Effector memory CD8-positive, alpha-beta T cell (primary cell): ENCODE measurements at places on chromosomes 6 and 20.

GRCh38 chr6:123580331-123580730 lies 56.4 kb downstream of the TRDN start:
- DNase-seq, result no peak

GRCh38 chr6:117908246-117909068 lies 1.4 kb downstream of the SLC35F1 start:
- DNase-seq, result no peak

DNA sequence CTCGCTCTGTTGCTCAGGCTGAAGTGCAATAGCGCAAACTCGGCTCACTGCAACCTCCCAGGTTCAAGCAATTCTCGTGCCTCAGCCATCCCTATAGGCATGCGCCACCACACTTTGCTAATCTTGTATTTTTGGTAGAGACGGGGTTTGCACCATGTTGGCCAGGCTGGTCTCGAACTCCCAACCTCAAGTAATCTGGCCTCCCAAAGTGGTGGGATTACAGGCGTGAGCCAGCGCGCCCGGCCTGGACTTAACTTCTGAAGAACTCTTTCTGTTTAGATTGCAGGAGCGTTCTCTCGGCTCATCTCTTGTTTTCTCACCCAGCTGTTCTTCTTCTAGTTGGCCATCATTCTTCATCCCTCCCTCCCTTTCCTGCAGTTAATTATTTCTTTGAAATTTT lies 30.3 kb downstream of the GTF2H5 start:
- no peak for DNase-seq

DNA sequence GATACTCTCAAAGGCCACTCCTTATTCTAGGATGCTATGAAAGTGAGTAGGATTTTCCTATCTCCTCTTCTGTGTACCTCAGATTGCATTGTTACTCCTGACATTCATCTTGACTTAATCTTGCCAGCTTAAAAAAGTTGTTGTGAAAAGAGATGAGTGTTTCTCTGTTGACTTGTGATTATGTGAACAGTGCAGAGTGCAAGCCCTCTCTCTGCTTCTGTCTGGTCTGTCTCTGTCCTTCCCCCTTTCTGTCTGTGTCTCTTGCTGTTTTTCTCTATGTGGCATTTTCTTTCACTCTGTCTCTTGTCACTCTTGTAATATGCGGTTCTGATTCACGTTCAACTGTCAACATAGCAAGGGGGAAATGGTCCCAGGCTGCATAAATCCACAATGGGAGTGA lies 306.6 kb downstream of the FARS2 start:
- no peak for DNase-seq

DNA sequence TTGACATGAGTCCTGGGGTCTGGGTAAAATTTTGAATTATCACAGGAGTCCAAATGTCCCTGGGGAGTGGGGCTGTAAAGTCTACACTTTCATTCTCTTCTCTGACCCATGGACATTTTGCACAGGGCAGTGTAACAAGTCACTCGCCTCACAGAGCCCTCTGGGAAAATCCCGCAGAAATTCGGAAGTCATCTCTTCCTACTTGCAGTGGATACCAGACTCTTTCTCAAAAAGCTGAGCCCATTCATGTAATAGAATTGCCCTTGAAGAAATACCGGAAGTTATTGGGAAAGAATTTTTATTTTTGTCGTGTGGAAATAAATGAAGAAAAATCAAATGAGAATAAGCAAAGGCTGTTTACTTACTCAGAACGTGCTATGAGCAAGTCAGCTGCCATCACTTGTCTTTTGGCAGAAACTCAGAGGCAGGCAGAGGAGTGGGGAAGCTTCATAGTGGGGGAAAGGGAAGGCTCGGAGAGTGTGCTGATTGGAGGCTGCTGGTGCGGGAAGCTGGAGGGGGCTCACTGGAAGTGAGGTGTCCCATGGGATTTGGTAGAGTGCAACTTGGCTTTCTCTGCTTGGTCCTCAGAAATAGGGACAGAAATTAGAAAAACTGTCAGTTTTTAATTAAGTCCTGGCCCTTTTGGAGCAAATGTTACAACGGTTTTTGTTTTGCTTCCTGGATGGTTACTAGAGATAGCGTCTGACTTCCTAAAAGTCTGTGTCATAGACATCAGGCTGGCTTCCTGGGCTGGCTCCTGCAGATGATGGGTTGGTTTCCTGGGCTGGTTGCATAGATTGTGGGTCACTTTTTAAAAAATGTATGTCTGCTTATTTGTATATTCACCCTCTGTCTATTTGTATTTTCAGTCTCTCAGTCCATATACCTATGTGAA lies 79.8 kb upstream of the EEF1E1 start:
- no peak for DNase-seq

- no peak for DNase-seq
These were observed 35.1 kb downstream of the NFATC2 start for GRCh38 chr20:51507216-51508036.

DNA sequence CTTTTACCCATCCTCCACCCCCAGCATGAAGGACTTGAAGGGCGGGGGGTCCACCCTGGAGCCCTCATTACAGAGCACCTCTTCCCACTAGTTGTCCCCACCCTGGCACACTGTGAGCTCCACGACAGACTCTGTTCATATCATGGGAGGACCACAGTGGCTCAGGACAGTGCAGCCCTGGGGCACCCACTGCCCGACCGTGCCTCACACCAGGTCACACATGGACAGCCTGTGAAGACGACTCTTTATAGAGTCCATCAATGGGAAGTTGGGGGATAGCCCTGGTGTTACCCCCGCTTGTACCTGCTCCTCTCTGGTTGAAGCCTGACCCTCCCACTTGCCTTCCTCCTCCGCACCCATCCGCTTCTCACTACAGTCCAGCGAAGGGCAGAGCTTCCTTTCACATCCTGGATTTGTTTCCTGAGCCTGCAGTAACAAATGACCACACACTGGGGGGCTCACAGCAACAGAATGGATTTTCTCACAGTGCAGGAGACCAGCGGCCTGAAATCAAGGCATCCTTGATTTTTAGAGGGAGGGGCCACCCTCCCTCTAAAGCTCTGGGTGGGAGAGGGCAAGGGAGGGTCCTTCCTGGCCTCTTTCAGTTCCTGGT lies 15.5 kb downstream of the ZNF831 start:
- DNase-seq, result no peak

DNA sequence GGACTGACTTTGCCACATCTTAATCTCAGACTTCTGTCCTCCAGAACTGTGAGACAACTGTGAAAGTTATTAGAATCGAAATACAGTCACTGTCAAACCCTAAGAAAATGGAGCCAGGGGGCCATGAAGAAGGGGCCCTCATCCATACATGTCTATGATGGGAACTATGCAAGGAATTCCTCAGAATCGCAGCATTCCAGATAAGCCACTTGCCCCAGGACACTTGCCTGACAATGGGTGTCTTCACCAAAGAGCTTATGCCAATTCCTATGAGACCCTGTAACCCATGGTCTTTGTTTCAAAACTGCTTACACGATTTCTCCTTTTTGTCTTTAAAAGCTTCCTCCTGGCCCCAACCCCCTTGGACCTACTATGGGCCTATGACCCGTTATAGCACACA lies 90.4 kb upstream of the FOXP4 start:
- no peak for DNase-seq

DNA sequence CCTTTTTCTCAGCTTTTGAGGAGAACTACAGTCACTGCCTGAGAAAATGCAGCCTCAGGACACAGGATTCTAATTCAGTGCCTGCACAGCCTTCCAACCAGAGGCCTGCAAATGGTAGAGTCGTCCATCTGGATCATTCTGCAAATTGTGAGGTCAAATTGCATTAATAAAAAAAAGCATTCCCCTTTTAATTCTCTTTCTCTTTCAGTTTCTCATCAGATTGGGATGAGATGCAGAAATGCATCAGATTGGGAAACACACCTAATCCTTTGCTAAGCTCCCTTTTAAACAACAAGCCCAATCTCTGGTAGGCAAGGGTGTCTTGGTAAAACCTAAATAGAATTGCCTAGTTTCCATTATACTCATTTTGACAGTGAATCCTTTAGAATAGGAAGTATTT lies 838.8 kb downstream of the MAFB start:
- no peak for DNase-seq

GRCh38 chr6:25342802-25343201 lies 63.6 kb downstream of the CARMIL1 start:
- DNase-seq, result no peak

- DNase-seq, result no peak
These were observed 375.7 kb upstream of the POU3F2 start for GRCh38 chr6:98458708-98459107.

DNA sequence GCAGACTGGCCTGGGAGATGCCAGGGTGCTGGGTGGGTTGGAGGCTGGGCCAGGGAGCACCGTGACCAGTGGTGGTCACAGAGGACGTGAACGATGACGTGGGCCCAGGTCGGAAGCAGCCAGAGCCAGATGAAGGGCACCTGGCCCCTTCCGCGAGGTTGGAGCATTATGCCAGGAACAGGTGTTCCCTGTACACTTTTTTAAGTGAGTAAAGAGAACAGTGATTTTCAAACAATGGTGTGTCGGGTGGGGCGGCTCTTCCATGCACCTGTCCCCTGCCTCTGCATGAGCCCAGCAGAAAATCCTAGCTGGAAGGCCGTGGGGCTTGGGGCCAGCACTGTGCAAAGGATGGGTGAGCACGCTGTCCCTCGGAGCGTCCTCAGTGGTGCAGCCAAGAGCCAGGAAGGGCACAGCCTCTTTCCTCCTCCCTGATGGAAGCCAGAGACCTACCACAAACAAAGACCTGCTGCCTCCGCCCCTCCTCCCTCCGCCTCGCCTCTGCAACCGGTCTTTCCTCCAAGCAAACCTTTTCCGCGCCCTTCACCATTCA lies 350.5 kb downstream of the ZFAND3 start:
- no peak for DNase-seq

DNA sequence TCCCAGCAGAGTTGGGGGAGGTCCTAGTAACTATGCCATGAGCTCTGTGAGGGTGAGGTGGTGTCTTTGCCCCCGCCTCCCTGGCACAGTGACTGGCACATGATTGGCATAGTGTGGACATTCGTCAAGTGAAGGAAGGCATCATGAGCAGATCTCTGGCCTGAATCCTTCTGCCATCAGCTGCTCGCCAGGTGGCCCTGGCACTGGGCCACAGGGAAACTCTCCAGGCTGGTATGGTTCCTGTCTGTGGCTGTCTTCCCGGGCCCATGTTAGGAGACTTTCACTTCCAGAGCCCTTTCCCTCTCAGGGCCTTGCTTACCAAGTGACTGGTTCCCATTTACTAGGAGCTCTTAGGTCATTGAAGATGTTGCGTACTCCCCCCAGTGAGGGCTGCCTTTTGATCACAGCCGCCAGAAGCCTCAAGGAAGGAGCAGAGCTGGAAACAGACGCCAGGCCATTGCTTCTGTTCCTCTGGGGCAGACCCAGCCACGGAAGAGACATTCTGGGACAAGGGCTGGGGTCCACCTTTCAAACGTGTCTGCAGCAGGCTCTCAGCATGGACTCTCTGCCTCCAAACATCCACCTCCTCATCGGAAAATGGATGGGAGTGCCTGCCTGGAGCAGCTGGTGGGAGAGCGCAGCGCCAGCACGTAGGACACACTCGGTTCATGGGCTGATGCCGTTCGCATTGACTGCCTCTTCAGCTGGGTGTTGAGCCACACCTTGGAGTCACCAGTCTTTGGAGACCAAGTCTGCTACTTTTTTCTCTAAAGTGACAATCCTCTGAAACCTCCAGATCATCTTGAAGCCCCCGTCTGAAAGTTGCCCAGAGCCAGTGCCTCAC lies 67.2 kb downstream of the PTPN1 start:
- no peak for DNase-seq

- DNase-seq, result no peak
These were observed 1261.9 kb upstream of the CITED2 start for GRCh38 chr6:140636271-140636907.

DNA sequence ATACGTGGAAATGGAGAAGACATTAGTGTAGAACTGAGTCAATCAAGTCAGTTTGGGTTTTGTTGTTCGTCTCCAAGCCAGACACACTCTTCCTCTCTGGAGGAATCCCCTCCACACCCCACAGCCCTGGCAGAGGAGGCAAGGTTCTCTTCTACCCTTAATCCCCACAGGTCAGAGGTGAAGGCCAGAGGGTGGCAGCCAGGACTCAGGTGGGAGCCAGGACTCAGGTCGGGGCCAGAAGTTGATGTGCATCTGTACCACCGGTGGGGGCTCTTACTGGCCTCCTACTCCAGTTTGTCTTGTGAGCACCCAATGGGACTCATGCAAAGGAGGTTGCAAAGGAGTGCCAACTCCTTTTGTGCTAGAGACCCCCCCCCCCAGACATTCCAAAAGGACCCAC lies 126.4 kb downstream of the TBXT start:
- DNase-seq, result no peak

GRCh38 chr6:122511193-122511924 lies 39.8 kb upstream of the SERINC1 start:
- no peak for DNase-seq

DNA sequence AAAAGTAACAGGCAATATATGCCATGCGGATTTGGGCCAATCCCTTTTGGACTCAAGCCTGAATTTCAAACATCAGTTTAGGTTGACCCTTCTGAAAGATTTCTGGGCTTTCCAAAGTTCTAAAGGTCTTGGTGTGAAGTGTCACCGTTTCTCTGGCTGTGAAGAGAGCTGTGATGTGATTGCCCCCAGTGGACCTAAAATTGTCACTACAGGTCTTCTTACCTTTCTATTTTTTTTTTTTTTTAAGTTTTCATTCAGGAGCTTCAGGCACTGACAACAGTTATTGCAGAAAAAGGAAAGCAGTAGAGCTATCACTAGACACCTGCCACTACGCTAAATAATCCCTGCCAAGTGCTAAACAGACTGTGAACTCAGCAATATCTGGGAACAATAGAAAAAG lies 75.7 kb upstream of the OPRM1 start:
- no peak for DNase-seq

GRCh38 chr6:30824698-30825097 lies 59.6 kb upstream of the DDR1 start:
- DNase-seq, result no peak

GRCh38 chr20:9300534-9300933 lies 213.9 kb upstream of the LAMP5 start:
- DNase-seq, result no peak

DNA sequence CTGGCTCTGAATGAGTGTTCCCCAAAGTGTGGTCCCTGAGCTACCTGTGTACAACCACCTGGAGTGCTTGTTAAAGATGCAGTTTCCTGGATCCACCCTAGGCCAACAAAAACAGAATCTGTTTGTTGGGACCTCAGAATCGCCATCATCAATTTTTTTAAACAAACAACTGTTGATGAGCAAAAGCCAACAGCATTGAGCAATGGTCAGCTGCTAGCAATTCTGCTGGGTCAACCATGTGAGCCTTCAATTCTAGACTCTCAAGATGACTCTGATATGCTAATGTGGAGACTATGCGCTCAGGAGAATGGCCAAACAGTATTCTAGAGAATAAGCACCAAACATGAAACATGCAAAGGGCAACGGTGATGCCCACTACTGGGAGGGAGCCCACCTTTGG lies 64.4 kb upstream of the IYD start:
- DNase-seq, result no peak

GRCh38 chr6:149489967-149490366 lies 5.2 kb upstream of the ZC3H12D start:
- no peak for DNase-seq

GRCh38 chr6:35166520-35166919 lies 25.4 kb upstream of the TCP11 start:
- DNase-seq, result no peak

GRCh38 chr20:1375515-1375914 lies 17.3 kb downstream of the FKBP1A start:
- DNase-seq, result no peak

- no peak for DNase-seq
These were observed 101.4 kb downstream of the BMP2 start for GRCh38 chr20:6868861-6869260.
